Stimulated activated CD8-positive, alpha-beta memory T cell treated with anti-CD3 and anti-CD28 coated beads, Interleukin-4, amount 100 ng/mL, for 1 hour (primary cell): ENCODE measurements at places on chromosomes 7 and 10.

DNA sequence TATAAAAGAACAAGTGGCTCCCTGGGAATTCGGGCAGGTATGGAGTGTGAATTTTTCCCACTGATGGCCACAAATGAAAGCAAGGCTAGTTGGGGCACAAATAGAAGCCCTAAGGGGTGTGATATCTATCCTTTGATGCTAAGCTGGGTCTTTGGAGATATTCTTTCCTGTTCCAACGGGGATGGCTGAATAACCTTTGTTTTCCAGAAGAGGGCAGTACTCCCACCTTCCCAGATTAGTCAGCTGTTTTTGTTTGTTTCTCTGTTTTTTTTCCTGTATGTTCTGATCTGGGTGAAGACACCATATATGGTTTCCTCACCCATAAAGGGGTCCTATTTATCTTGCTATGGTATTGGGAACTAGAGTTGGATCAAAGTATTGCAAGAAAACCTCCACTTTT, 947.7 kb upstream of the SORCS1 start:
- DNase-seq, result no peak

GRCh38 chr10:49592726-49593563, 17.2 kb upstream of the SLC18A3 start:
- DNase-seq, result no peak

GRCh38 chr10:23338155-23338828, 6.3 kb downstream of the C10orf67 start:
- no peak for DNase-seq

DNA sequence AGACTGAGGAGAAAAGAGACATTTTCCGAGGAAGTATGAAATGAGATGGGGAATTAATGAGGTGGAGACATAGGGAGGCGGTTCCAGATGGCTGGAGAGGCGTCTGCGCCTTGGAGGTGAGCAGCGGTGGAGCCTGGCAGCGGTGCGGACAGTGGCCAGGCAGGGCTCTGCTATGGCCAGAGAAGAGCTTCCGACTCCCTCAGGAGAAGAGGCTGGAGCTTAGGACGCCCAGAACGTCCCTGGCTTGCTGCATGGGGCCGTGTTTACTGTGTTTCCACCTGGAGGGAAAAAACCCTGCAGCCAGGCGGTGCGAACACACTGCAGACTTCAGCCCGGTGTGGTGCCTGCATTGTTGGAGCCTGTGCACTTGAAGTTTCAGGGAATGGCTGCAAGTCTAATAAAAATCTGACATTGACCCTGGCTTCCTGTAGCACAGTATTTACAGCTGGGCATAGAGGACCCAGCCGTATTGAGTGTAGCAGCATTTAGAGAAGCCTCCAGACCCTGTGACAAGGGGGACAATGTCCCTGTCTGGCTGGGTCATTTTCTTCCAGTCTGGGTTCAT, 447.1 kb upstream of the MKI67 start:
- no peak for DNase-seq

DNA sequence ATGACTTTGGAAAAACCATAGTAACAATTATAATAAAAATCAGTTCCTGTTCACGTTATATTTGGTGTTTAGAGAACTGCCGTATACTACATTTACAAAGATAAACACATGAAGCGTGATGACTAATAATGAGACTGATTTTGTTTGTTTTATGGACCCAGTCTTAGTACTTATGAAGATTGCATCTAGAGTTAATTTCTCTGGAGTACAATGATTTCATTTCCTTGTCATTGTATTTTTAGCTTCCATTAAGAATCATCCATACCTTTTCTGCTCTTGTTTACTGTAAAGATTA, 2.9 kb downstream of the RBM20 start:
- no peak for DNase-seq

DNA sequence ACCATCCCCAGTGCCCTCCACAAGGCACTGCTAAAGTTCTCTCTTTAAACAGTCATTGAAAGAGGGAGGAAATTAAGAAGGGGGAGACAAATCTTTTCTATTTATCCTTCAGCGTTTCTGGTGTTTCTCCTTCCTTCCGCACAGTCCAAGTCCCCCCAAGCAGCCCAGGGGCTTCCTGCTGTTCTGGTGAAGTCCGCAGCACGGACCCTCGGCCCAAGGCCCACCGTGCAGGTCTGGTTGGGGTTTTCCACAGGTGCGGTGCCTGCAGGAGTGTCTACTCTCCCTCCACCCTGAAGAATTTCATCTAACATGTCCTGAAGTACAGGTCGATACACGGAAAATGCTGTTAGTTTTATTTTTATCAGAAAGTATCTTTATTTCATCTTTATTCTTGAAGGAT, 34.1 kb upstream of the KNDC1 start:
- no peak for DNase-seq

GRCh38 chr7:5712566-5712965, 68.9 kb downstream of the RNF216 start:
- no peak for DNase-seq

DNA sequence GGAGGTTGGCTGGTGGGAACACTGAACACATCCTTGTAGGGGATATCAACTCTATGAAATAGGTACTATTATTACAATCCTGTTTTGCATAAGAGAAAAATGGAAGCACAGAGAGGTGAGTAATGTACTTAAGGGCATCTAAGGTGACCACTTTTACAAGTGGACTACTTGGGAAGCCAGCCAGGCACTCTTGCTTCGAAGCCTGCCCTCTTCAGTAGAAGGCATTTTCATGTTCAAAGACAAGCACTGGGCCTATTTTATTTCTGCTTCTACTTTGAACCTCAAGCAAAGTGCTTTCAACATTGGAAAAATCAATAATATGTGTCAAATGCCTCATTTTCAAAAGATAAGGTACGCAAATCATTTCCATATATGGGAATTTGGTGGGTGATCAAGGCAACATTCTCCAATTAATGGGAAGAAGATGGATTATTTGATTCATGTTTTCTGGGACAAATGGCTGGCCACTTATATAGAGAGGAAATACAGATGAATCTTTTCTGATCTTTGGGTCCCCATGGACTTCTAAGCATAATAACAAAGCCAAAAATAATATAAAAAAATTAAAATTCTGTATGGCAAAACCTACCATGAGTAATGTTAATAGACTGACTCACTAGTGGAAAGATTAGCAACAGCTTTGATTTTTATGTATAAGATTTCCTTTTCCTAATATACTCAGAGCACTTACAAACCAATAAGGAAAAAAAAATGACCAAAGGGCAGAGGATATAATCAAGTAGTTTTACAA, 270.2 kb downstream of the FRMD4A start:
- DNase-seq, result no peak

DNA sequence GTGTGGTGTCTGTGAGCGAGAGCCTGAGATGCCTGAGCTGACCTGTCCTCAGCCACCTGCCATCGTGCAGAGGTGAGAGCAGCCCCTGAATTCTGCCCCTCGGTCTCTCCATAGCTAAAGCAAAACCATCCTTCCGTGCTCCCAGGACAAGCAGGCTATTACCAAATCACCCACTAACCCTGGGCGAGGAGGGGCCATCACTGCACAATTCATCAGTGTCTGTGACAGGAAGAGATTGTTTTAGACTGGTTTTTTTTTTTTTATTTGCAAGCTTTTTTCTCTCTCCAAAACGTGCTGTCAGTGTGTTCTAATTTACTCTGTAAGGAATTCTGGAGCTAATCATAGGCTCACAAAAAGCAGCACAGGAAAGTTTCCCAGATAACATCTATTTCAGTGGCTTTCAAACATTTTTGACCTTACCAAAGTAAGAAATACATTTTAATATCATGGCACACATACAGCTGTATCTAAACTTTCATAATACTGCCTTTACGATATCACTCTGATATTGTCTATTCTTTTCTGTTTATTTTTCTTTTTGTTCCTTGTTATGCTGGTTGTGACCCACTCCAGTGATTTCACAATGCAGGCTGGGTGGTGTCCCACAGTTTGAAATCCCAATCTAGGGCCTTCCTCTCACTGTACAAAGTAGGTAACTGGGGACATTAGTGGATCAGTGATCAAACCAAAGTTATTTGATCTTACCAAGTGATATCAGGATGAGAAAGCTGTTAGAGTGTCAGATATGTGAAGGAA, 62.8 kb downstream of the EGFR start:
- no peak for DNase-seq

GRCh38 chr10:18607503-18608378, 43.6 kb downstream of the NSUN6 start:
- DNase-seq, result no peak

GRCh38 chr10:88800152-88801125, 2.1 kb upstream of the LIPM start:
- DNase-seq, result no peak

GRCh38 chr7:44587843-44588711, 6.0 kb upstream of the TMED4 start:
- DNase-seq, result peak; percentile 35
